ENCODE measurements at places on chromosomes 16 and 17.

GRCh38 chr17:67942810-67943209, 53.5 kb downstream of the C17orf58 start:
- DNase-seq = no peak

GRCh38 chr17:77006971-77007649, 133.7 kb upstream of the SEC14L1 start:
- DNase-seq = no peak

- DNase-seq = no peak
Measured at GRCh38 chr17:15388356-15389041, 47.1 kb upstream of the TEKT3 start.

GRCh38 chr16:74307383-74307782, 10.8 kb downstream of the PSMD7 start:
- no peak for DNase-seq

DNA sequence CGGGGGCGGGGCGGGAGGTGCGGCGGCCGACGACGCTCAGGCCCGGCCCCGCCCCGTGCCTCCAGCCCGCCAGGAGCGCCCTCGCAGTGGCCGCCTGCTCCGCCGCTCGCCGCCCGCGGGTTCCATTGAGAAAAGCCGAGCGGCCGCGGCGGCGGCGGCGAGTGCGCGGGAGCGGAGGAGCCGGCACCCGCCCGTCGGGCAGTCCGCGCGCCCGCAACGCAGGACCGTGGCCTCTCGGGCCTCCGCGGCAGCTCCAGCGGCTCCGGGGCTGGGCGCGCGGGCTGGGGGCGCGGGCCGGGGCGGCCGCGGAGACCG, at the start of gene ZFPM1:
ZFPM1 (plus strand) TSS at position 64 of the 315 bp plus-strand sequence. CDS start 359 bp downstream, outside the sequence.
- DNase-seq = no peak

GRCh38 chr17:66533572-66533971, 231.2 kb downstream of the PRKCA start:
- peak; percentile 15 for DNase-seq

Data from prostate gland (tissue), 2 donors.